ENCODE measurements at places on chromosomes 4 and X. TPM values are rescaled to one million over a fixed set of nuclear protein-coding genes. Genes with fewer than 3 reads are reported as not detected.

SMIM14 gene
- total RNA-seq: 4.6 TPM

SETD7 gene
- 14.0 TPM for total RNA-seq

TCEAL1 gene
- 4.2 TPM for total RNA-seq

ZCCHC18 gene
- 0.24 TPM for total RNA-seq

CLNK gene
- total RNA-seq: 0.66 TPM

GRCh38 chr4:80306260-80306659 lies 29.3 kb upstream of the CFAP299 start:
- H3K27me3 ChIP-seq: no peaks in the 10 kb centered on the region
- no peak overlapping the region for H3K4me3 ChIP-seq
- no peak for DNase-seq
- no peaks in the 10 kb centered on the region for H3K4me1 ChIP-seq
- H3K27ac ChIP-seq: no peak overlapping the region

DNA sequence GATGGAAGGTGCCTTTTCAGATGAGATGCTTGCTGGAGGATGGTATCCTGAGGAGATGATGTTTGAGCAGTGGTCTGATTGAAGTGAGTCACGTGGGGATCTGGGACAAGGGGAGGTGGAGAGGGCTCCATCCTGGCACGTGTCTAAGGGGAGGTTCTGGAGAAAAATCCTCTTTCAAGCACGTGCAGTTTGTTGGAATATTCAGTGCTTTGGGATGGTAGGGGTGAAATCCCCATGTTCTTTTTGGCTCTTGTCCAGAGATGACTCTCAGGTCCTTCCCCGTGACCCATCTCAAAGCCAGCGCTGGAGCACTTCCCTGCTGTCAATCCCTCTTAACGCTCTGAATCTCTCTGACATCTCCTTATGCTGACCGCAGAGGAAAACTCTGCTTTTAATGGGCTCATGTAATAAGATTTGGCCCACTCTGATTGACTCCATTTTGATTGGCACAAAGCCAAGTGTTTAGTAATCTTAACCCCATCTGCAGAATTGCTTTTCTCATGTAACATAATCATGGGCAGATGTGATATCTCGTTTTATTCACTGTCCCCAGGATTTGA lies 10.8 kb upstream of the KLKB1 start:
- peaks cover 4% of the 10 kb centered on the region for H3K36me3 ChIP-seq
- no peak for DNase-seq
- H3K27me3 ChIP-seq: no peaks in the 10 kb centered on the region
- H3K4me3 ChIP-seq: no peak overlapping the region

- no peaks in the 10 kb centered on the region for H3K27me3 ChIP-seq
- H3K4me1 ChIP-seq: no peaks in the 10 kb centered on the region
- no peak overlapping the region for H3K4me3 ChIP-seq
- H3K36me3 ChIP-seq: no peaks in the 10 kb centered on the region
Measured at GRCh38 chr4:2095236-2096072, 36.3 kb downstream of the NAT8L start.

DNA sequence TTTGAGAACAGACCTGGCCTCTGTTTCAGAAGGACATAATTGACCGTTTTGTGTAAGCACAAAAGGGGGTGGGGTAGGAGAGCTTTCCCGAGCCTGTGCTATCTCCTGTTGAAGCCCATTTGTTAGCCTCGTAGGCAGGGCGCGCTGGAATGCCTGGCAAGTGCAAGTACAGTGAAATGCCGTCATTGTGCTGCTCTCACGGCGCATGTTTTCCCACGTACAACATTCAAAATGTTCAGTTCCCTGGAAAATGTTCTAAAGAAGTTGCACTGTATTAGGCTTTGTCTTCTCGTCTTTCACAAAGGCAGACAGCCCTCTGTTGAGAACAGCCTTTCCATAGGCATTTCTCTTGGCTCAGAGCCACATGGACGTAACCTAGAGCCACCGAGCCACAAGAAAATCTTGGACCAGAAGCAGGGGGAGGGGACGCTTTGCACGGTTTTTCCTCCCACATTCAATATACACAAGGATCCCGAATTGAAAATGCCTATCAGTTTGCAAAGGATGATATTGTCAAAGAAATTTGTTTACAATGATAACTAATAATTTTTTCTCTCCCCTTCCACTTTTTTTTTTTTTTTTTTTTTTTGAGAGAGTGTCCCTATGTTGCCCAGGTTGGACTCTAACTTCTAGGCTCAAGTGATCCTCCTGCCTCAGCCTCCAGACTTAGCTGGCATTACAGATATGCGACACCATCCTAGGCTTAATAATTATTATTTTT lies 54.6 kb upstream of the RAPGEF2 start:
- no peak for DNase-seq
- H3K27ac ChIP-seq: no peak overlapping the region
- no peak overlapping the region for H3K4me3 ChIP-seq
- H3K4me1 ChIP-seq: no peaks in the 10 kb centered on the region
- no peaks in the 10 kb centered on the region for H3K36me3 ChIP-seq
- H3K27me3 ChIP-seq: no peaks in the 10 kb centered on the region

- no peaks in the 10 kb centered on the region for H3K27me3 ChIP-seq
- H3K4me1 ChIP-seq: no peaks in the 10 kb centered on the region
- no peak for DNase-seq
Measured at GRCh38 chr4:25246680-25247611, 13.1 kb downstream of the PI4K2B start.

GRCh38 chr4:25913056-25913850 lies 767 bp upstream of the SMIM20 start:
- peaks cover 11% of the 10 kb centered on the region for H3K4me1 ChIP-seq
- no peak for DNase-seq
- H3K36me3 ChIP-seq: no peaks in the 10 kb centered on the region
- peak overlapping the region; percentile 82 for H3K27ac ChIP-seq
- H3K27me3 ChIP-seq: no peaks in the 10 kb centered on the region

GRCh38 chr4:81891005-81891996 lies 419.6 kb upstream of the RASGEF1B start:
- no peak overlapping the region for H3K4me3 ChIP-seq
- H3K4me1 ChIP-seq: no peaks in the 10 kb centered on the region
- no peak overlapping the region for H3K27ac ChIP-seq
- H3K36me3 ChIP-seq: no peaks in the 10 kb centered on the region
- no peak for DNase-seq

GRCh38 chr4:140581078-140581477 lies 12.3 kb upstream of the UCP1 start:
- no peak overlapping the region for H3K4me3 ChIP-seq
- H3K27me3 ChIP-seq: no peaks in the 10 kb centered on the region
- no peaks in the 10 kb centered on the region for H3K36me3 ChIP-seq
- no peaks in the 10 kb centered on the region for H3K4me1 ChIP-seq
- DNase-seq: no peak
- H3K27ac ChIP-seq: no peak overlapping the region

DNA sequence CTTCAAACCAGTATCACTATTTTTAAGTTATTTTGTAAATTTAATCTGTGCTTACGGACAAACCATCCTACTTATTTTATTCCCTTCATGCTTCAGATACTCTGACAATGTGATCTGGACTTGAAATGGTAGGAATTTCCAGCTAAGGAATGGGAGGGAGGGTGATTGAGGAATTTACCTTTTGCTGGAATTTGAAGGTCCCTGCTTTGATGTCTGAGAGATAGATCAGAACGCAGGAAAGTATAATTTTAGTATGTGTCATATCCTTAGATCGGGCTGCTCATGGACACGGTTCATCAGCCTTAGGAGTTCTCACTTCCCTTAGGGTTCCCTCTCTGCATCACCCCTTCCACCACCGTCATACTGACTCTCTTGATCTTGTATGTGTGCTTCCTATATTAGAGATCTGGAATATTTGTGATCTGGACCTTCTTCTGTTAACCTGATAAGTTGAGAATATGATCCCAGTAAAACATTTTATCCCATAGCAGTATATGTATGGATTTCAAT lies 16.8 kb downstream of the OCRL start:
- no peak for DNase-seq
- no peaks in the 10 kb centered on the region for H3K27me3 ChIP-seq
- H3K4me3 ChIP-seq: no peak overlapping the region
- H3K4me1 ChIP-seq: no peaks in the 10 kb centered on the region

- peaks cover 5% of the 10 kb centered on the region for H3K4me1 ChIP-seq
- no peak overlapping the region for H3K27ac ChIP-seq
- H3K36me3 ChIP-seq: no peaks in the 10 kb centered on the region
- H3K27me3 ChIP-seq: no peaks in the 10 kb centered on the region
- peak; percentile 37 for DNase-seq
Measured at GRCh38 chr4:123477711-123478209, 81.2 kb downstream of the SPRY1 start.

DNA sequence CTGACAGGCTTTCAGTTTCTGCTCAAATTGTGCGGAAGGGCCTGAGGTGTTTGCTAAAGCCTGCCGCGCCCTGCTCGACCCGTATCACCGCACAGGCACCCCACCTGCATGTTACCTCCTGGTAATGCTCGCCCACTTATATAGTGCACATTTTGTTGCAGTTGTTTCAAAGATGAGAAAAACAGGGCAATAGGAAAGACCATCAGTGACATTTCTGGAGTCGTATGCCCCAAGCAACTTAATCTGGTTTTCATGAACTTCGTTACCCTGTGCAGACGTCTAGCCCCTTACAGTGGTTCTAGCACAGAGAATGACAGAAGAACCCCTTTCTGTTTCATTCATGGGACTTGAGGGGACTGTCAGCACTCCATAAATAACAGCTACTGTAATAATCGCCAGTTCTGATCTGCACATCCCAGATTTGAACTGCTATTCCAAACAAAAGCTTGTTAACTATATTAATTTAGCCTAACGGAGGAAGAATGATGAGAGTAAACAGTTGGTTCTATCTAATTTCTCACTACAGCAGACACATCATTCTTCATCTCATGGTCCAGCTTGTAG lies 940 bp upstream of the DCTD start:
- no peaks in the 10 kb centered on the region for H3K36me3 ChIP-seq
- peaks cover 20% of the 10 kb centered on the region for H3K4me1 ChIP-seq

Data from naive thymus-derived CD4-positive, alpha-beta T cell (primary cell).